Stimulated activated CD8-positive, alpha-beta memory T cell treated with anti-CD3 and anti-CD28 coated beads, Interleukin-7, amount 100 ng/mL, for 1 hour (primary cell): ENCODE measurements at places on chromosomes 5 and 9.

GRCh38 chr5:57505272-57506200, 22.9 kb upstream of the ACTBL2 start:
- DNase-seq, result no peak

- no peak for DNase-seq
Observed at GRCh38 chr9:4569101-4569500, 78.8 kb downstream of the SLC1A1 start.

GRCh38 chr5:140602147-140602546, 30.8 kb downstream of the CD14 start:
- no peak for DNase-seq

DNA sequence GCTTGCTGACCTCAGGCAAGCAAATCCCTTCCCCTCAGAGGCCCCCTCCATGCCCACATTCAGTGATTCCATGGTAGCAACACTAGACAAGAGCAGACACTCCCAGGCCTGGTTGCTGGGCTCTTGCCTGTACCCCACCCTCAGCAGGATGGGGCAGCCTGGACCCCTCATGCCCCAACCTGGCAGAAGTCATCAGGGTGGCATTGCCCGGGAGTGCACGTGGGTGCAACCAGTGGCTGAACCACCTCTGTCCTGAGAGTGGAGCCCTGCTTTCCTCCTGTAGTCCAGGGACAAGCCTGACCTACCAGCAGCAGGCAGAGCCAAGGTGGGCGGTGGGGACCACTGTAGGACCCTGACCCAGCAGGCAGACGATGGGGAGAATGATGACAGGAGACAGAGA, 65.8 kb upstream of the TBC1D2 start:
- DNase-seq, result no peak

DNA sequence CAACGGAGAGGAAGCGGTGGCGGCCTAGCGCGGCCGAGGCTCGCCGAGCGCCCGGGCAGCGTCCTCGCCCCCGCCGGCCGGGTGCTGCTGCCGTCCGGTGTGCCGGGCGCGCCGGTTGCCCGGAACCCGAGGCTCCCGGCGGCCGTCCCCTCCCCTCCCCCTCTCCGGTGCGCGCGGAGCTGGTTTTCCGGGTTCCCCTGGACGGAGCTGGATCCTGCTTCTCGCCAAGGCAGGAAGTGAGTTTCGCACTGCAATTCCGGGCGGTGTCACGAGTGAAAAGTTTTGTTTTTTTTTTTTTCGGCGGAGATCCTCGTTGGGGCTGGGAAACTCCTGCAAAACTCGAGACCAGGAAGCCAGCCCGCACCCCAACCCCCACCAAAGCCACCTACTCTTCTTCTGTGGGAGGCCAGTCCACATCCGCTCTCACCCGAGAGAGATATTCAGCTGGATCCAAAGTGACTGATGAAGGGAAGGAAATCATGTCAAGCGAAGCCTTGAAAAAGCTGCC, at the start of gene ERBIN:
Gene ERBIN, plus strand, starts transcription at position 300 of the 508 bp plus-strand sequence. CDS start 66,144 bp downstream, outside the sequence.
- DNase-seq, result peak; percentile 40

- DNase-seq, result no peak
Observed at GRCh38 chr9:117278020-117278419, 136.8 kb downstream of the ASTN2 start.

DNA sequence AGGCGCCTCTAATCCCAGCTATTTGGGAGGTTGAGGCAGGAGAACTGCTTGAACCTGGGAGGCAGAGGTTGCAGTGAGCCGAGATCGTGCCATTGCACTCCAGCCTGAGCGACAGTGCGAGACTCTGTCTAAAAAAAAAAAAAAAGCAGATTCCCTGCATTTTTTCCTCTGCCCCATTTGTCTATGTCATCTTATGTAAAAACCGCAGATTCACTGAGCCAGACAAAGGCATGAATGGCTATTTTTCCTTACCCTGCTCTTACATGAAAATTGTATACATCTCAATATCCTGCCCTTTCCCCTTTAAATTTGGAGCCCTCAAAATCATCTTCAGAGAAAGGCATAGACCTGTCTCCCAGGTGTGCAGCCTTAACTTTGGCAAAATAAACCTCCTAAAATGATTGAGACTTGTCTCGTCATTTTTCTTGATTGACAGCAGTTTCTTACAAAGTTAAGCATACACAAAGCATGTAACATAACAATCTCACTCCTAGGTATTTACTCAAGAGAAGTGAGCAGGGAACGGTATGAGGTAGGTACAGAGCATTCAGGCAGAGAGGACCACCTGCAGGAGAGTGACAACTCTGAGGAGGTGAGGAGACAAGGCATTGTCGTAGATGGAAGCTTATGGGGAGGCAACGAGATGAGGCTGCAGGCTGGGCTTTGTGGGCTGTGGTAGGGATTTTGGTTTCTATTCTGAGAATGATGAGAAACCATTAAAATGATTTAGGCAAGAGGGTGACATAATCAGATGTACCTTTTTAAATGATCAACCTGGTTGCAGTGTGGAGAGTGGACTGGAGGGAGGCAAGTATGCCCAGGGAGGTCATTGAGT, 65.7 kb upstream of the IL6ST start:
- no peak for DNase-seq
